HL-60 (cell line): ENCODE measurements at places on chromosomes 5 and 9.

DNA sequence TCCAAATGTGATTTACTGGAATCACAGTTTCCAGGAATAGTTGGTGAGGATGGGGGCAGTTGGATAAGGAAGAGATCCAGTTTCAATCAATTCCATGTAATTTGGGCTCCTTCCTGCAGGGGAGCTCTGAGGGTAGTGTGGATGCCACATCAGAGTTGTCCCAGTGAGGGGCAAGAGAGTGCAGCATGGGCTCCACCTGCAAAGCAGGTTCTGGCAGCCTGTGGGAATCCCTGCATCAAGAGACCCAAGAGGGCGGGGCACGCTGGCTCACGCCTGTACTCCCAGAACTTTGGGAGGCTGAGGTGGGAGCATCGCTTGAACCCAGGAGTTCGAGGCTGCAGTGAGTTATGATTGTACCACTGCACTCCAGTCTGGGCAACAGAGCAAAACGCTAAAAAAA, 188.5 kb downstream of the CACNA1B start:
- DNase-seq, result no peak

DNA sequence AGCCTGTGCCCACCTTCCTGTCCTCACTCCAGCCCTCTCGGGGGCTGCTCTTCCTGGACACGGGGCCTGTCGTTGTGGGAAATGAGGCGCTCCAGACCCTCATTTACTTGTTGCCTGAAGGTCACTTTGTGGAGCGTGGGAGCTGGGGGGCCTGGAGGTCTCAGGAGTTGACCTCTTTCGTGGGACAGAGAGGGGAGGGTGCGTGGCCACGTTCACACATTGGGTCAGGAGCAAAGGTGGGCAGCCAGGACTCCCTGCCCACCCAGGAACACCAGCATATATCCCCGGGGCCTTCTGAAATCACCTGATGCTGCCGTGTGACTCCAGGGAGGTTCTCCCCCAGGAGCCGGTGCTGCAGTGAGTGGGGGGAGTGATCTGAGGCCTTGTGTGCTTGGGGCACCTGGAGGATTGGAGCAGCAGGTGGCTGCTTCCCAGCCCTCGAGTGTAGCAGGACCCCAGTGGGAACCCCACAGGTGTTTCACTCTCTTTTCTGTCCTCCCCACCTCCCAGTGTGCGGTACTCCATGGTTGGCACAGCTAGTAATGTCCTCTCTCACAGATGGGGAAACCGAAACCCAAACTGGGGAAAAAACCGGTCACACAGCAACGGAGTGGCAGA, 20.3 kb downstream of the NCS1 start:
- DNase-seq, result no peak

DNA sequence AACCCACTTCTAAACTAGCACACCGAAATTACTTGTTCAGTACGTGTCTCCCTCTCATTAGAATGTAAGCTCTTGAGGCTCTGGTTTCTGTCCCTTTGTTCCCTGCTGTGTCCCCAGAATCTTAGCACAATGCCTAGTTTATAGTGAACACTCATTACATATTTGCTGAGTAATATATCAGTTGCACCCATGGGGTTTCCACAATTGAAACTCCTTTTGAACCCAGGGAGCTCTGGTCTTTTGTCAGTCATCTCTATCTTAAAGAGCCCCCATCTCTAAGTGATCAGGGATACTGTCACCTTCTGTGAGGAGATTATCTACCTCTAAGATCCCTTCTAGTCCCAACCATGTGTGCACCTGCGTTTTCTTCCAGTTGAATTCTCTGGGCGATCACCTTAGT, 12.8 kb downstream of the CAMK4 start:
- DNase-seq, result no peak

GRCh38 chr5:140345919-140346347, 470 bp downstream of the HBEGF start:
- DNase-seq, result peak; percentile 30
